ENCODE measurements at places on chromosomes 12 and 14.

- DNase-seq = no peak
Observed at GRCh38 chr14:29273513-29273912, 506.9 kb downstream of the FOXG1 start.

GRCh38 chr12:80777587-80777986 lies 60.9 kb downstream of the MYF5 start:
- DNase-seq = no peak

- no peak for DNase-seq
Observed at GRCh38 chr14:86540636-86541247, 1010.8 kb downstream of the FLRT2 start.

DNA sequence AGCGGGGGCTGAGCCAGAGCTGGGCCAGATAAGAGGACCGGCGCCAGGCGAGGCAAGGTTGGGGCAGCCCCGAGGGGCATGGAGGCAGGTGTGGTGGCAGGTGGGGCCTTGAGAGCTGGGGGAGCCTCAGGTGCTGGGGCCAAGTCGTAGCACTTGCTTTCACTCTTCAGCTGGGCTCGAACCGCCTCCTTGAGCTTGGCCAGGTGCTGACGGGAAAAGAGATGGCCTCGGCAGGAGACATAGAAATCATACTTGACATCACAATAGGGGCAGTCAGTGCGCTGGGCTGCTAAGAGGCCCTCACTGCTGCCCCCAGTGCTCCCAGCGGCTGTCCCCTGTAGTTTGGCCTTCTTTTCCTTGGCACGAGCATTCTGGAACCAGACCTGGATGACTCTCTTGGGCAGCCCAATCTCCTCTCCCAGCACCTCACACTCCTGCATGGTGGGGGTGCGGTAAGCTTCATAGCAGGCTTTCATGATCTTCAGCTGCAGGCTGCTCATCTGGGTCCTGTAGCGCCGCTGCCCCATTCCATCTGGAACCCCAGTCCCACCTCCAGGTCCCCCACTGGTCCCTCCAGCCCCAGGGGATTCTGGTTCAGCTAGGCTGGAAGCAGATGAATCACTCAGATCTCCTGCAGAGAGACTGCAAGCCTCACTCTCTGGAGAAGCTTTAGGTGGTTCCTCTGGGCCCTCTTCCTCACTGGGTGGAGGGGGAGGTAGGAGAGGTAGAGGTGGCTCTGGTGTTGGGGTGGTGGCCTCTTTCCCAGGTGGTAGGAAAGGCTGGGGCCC lies 28.1 kb downstream of the ZFHX2 start:
- DNase-seq = no peak

- DNase-seq = no peak
Observed at GRCh38 chr12:95605087-95605486, 53.8 kb upstream of the USP44 start.

- DNase-seq = no peak
Observed at GRCh38 chr14:93723001-93723400, 65.3 kb downstream of the PRIMA1 start.

DNA sequence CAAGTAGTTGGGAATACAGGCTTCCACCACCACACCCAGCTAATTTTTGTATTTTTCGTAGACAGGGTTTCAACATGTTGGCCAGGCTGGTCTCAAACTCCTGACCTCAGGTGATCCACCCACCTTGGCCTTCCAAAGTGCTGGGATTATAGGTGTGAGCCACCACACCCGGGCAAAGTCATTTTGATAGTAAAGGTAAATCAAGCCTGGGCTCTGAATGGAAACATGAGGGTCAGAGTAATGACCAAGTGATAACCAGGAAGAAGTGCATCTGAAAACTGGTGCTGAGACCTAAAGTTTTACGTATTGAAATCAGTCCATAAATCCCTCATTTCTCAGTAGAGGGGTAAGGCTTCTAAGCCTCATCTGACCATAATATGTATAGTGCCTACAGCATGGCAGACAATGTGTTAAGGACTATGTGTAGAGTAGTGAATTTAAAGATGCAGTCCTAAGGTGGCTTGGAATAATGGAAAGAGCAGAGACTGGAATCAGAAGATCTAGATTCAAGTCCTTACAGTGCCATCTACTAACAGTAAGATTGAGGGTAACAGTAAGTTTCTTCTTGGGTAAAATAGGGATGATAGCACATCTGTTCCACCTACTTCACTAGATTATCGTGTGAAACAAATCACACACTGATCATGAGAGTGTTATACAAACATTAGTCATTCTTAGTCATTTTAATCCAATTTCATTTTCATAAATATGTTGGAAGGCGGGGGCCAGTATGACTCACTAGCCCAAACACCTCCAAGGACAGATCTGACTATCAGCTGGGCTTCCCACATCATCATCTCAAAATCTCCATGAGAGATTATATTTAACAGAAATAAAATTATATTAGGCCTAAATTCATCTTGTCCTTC lies 11.2 kb downstream of the MAP4K5 start:
- peak; percentile 64 for DNase-seq

DNA sequence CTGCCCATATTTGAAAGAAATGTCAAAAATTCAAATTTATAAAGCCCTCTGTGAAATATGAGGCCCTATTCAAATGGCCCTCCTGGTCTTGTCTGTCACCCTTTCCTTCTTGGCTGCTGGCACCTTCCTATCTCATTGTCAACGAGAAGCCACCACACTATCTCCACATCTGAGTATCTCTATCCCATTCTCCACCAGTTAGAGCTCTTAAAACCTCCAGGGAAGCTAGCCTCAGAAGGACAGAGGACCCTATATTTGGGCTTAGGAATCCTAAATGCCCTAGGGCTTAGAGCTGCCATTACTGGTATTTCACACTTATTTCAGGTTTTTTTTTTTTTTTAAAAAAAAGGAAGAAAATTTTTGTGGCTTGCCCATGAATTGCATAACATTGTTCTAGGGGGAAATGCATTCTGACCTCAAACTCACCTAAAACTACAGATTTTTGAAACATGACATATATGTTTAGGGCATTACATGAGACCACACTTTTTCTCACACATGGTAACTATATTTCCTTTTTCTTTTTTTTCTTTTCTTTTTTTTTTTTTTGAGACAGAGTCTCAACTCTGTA lies 25.0 kb downstream of the SLC25A21 start:
- no peak for DNase-seq

DNA sequence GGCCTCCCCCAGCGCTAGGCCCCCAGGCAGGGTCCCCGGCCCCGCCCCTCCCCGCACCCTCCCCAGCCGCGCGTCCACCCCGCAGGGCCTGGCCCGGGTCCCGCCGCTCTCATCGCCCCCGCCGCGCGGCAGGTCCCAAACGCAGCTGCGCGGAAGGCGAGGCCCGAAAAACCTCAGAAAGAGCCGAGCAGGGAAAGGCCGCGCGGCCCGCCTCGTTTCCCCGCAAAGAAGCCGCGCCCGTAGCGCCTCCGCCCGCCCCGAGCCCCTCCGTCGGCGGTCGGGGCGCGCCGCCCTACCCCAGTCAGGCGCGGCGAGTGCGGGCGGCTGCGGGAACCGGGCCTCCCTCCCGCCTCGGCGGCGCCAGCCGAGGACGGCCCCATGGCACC lies 324 bp downstream of the POLE start:
- no peak for DNase-seq

GRCh38 chr12:49587174-49587908 lies 18.1 kb downstream of the FAM186B start:
- no peak for DNase-seq

DNA sequence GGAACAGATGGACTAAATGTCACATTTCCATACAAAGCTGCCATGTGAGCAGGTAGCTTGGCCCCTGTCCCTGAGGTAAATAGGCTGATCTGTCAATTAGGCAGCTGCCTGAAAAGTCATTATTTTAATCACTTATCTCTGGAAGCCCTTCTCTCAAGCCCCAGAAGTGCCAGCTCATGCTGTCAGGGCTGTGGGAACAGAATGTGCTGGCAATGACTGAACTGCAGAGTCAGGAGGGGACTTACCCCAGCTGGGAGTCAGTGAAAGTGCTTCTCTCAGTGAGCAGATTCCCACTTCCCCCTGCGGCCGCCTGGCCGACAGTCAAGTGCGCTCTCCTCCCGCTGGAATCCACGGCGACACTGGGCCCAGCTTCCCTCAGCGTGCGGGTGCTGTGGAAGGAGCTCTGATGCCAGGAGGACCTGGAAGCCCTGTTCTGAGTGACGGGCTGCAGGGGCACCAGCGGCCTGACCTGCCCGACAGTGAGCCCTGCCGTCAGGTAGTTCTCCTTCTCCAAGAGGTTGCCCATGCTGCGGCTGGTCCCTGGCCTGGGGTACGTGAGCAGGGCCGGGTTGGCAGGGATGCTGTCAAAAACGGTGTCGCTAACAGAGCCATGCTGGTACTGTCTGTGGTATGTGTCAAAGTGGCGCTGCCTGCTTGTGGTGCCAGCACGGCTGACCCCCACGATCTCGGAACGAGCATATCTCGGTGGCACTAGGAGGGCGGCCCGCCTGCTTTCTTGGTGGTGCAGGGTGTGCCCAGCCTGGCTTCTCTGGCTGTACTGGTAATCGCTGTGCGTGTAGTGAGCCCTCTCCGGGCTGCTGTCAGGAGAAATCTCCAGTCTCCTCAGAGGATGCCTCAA lies 18.7 kb downstream of the PKP2 start:
- DNase-seq = no peak

DNA sequence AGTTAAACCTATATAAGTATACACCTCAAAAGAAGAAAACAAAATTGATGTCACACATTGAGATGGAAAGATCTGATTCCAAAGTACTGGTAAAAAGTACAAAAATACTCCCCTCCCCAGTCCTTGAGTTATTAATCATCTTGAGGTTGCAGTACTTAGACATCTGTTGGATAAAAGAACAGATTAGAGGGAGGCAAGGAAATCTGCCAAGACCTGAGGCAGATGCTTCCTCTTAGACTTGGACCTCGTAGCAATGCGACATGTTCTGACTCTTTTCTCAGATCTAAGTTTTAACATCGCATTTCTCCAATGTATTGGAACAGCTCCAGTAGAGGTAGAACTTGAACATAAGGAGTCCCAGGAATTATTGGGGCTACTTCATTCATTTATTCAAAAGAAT lies 187.9 kb upstream of the GRIN2B start:
- no peak for DNase-seq

Data from stimulated activated CD4-positive, alpha-beta T cell treated with anti-CD3 and anti-CD28 coated beads, Interleukin-2, amount 100 ng/mL, for 24 hours (primary cell).